GM06990 (cell line): ENCODE measurements at places on chromosomes 7 and 10.
A peak's percentile ranks its signal among the peaks of the same experiment; 100 is the strongest.

GRCh38 chr10:70690589-70690988 lies 18.3 kb downstream of the ADAMTS14 start:
- no peak for DNase-seq

- peak; percentile 66 for DNase-seq
Observed at GRCh38 chr10:44300666-44301649, 83.9 kb downstream of the CXCL12 start.

- DNase-seq, result no peak
Observed at GRCh38 chr10:96370584-96371157, 11.9 kb upstream of the OPALIN start.

- DNase-seq, result no peak
Observed at GRCh38 chr10:84593506-84593905, 265.1 kb downstream of the CCSER2 start.

DNA sequence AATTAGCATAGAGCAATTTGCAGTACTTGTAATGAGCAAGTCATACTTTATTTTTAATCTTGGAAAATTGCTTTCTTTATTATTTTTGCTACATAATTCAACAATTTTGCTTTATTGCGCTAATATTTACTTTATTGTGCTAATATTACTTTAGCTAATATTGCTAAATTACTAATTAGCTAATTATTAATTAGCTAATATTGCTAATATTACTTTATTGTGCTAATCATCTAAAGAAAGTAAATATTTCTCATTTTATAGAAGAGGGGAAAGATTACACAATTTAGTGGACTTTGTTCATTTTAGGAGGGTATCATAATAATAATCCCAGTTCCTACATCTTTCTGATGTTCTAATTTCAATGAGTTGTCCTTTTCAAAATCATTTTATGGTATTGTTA lies 61.2 kb downstream of the RUNDC3B start:
- no peak for DNase-seq

DNA sequence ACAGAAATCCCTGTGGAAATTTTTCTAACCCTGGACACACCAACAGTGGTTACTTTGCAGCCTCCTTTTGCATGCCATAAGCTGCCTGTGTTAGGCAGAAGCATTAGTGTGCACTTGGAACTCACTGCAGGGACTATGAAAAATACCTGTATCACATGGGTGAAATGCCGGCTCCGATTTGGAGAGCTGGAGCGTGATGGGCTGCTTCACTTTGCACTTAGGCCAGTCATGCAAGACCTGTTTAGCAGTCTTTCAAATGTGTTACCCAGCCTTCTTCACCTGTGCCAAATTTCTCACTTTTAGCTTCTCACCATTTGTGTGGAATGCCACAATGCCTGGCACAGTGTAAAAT lies 11.3 kb downstream of the NCOA4 start:
- DNase-seq, result no peak

- no peak for DNase-seq
Observed at GRCh38 chr10:22629126-22629525, 85.3 kb downstream of the PIP4K2A start.

DNA sequence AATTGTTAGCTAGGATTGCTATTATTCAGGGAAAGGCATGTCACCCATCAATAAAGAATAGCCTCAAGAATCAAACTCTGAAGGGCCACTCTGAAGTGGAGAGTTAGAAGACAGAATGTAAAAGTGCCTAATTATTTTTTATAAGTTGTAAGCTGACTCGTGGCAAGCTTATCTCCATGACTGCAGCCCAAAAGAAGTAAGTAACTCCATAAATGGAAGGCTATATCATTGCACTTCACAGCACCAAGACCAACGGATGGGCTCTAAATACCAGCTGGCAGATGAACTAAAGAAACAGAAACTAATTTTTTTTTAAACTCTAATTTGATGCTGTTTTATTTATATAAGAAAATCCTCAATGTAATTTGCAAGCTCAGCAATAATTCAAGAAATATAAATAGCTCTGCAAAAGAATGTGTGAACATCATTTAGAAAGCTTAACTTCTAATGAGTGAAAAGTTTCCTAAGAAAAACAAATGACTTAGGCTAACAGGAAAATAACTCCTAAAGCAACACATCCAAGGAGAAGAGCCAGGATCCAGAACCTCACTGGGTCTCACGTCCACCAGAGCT lies 165.5 kb downstream of the SNX13 start:
- DNase-seq, result no peak

GRCh38 chr10:30456266-30456665 lies 22.3 kb downstream of the MAP3K8 start:
- DNase-seq, result peak; percentile 48
